ENCODE measurements at places on chromosomes 5 and 9.

GRCh38 chr9:136086213-136086881, 8.7 kb downstream of the NACC2 start:
- no peak for DNase-seq

- DNase-seq, result no peak
Observed at GRCh38 chr5:143877196-143877595, 65.2 kb downstream of the HMHB1 start.

DNA sequence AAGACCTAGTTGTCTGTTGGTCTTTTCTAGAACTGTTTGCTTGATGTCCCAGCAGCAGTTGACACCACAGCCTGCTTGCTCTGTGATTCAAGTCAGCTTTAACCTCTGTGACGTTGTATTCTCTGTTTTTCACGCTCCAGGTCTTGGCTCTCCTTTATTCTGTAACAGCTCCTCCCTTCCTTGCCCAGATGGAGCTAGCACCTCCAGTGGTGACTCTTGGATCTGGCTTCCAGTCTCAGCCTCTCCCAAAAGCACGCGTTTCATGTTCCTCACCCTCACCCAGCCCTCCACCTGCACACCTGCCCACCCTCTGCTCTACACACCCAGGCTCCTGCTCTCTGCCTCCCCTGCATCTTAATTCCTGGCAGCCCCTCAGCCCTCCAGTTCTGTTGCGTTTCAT, 50.6 kb downstream of the DMRT1 start:
- DNase-seq, result no peak

- no peak for DNase-seq
Observed at GRCh38 chr9:114327749-114328148, 1.9 kb upstream of the ORM2 start.

DNA sequence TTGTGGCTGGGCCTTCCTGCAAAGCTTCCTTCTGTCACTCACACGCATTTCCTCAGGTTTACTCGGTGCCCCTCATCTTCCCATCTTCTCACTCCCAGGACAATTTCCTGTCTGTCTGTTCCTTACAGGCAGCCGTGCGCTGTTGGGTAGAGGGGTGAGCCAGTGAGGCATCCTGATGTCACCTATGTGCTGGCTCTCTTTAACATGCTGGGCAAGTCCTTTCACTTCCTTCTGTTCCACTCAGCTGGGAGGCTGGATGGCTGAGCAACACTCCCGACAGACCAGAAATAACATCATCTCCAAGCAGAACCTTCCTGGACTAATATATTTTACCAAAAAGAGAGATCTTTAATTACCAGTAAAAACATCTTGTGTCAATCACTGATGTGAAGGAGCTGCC, 103.0 kb downstream of the HSD17B3 start:
- DNase-seq, result no peak

DNA sequence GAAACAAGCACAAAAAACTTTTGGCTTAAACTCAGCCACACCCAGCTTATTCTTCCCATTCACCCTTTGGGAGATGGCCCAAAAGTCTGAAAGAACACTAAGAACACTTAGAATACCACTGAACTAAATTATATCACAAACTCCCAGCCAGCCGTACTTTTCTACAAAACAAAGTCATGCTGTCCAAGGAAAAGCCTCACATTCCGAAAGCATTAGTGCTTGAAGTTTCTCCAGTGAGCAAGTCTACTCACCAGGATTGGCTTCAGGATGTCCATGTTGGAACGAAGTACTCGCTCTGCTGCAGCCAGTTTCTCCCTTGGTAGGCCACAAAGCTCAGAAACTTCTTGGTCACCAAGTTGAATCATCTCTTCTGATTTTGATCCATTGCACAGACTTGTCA, 69.7 kb downstream of the ABCA1 start:
- DNase-seq, result no peak

GRCh38 chr5:109987970-109988369, 298.2 kb downstream of the MAN2A1 start:
- DNase-seq, result no peak

- no peak for DNase-seq
Observed at GRCh38 chr5:147234825-147235635, at the start of gene STK32A. Gene STK32A (plus strand): TSS chr5:147235026. CDS start chr5:147239635, 4,609 bp downstream.

- no peak for DNase-seq
Observed at GRCh38 chr9:27784847-27785713, 211.8 kb upstream of the C9orf72 start.

- no peak for DNase-seq
Observed at GRCh38 chr5:1429496-1429895, 15.7 kb downstream of the SLC6A3 start.

GRCh38 chr5:159660401-159660800, 255.9 kb upstream of the ADRA1B start:
- DNase-seq, result no peak

DNA sequence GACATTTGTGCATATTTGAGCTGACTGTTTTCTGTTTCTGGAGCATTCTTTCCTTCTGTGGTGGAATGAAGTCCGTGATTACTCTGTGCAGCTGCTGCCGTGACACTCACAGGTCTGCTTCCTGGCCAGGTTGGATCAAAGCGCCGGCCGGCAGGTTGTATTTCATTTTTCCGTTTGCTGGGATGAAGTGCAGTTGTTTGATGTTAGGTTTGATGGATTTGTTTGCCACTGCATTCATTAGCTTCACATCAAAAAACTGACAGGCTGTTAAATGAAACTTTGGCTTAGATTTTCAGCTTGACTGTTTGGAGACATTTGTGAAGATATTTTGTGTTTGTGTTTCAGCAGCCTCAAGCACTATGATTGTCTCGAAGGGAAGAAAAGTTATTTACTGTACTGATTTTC, 140.1 kb downstream of the KDM4C start:
- DNase-seq, result no peak

GRCh38 chr5:135705141-135705631, 126.4 kb upstream of the CXCL14 start:
- no peak for DNase-seq

DNA sequence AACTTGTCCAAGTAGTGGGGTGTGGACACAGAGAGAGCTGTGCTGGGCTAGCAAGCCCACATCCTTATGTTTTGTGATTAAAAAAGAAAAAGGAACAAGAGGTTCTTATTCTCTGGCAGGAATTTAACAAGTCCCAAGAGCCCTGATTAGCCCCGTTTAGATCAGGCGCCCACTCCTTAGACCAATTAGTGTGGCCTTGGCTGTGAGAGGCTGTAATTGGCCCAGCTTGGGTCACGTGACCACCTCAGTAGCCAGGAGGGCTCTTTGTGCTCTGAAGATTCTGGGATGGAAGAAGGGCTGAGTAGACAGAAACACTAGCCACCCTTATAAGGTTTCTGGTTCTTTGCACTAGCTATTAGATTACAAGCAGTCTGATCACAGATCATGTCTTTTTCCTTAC, 31.1 kb downstream of the GCNT4 start:
- DNase-seq, result no peak

GRCh38 chr5:76388236-76388635, 14.8 kb upstream of the IQGAP2 start:
- DNase-seq, result no peak

- no peak for DNase-seq
Observed at GRCh38 chr9:1117439-1117838, 67.3 kb downstream of the DMRT2 start.

DNA sequence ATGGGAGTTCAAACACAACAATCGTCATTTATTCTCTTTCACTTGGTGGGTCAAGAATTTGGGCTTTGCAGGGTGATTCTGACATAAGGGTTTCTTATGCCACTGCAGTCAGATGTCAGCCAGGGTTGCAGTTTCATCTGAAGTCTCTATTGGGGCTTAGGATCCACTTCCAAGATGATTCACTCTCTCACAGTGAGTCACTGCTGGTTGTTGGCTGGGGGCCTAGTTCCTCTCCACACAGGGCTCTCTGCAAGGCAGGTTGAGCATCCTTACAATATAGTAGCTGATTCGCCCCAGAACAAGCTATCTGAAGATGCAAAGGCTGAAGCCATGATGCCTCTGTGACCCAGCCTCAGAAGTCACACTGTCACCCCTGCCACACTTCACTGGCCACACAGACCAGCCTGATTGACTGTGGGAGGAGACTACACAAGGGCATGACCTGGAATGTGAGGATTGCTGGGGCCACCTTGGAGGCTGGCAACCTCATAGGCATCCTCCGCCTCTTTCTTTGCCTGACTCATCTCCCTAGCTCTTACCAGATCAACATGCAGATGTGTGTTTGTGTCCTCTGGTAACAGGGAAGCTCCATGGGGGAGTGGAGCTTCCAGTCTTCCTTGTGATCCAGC, 4.5 kb upstream of the CARD19 start:
- DNase-seq, result no peak

DNA sequence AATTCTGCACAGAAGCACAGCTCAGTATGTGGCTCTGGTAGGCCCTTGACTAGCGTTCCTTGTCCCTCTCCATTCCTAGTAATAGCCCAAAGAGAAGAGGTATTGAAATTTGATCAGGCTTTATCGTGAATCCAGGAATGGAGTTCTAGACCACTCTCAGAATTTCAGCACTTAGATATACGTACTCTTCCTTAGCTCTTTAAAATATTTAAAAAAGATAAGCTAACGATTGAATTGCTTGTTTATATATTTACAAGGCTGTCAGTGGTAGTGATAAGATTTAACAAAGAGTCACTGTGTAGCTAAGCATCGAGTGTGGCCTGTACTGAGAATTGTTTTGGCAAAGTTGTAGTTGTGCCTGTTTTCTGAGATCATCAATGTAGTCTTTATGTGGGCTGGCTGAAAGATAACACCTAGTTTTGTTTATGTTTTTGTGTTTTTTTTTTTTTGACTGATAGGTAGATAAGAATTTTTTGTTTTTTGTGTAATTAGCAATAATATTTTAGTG, 2.5 kb downstream of the KIAA1958 start:
- DNase-seq, result no peak

DNA sequence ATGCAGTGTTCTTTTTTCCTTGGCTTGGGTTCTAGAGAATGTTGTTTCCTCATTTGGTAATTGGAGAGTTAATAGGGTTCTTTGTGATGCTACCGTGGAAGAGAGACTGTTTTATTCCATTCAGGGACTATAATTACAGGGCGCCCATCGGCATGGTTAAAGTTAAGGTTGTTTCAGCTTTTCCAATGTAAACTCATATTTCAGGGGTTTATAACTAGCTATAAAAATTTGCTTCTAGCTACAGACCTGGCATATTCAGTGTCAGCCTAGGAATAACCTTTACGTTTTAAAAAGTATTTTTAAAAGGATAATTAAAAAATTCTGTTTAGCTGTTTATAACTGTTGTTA, 99.1 kb downstream of the AOPEP start:
- no peak for DNase-seq

- DNase-seq, result no peak
Observed at GRCh38 chr5:122907276-122907675, 61.9 kb downstream of the SNX24 start.

- DNase-seq, result no peak
Observed at GRCh38 chr5:158011422-158011821, 152.5 kb upstream of the CLINT1 start.

GRCh38 chr5:126948011-126948355, 82.4 kb downstream of the MARCHF3 start:
- DNase-seq, result no peak

DNA sequence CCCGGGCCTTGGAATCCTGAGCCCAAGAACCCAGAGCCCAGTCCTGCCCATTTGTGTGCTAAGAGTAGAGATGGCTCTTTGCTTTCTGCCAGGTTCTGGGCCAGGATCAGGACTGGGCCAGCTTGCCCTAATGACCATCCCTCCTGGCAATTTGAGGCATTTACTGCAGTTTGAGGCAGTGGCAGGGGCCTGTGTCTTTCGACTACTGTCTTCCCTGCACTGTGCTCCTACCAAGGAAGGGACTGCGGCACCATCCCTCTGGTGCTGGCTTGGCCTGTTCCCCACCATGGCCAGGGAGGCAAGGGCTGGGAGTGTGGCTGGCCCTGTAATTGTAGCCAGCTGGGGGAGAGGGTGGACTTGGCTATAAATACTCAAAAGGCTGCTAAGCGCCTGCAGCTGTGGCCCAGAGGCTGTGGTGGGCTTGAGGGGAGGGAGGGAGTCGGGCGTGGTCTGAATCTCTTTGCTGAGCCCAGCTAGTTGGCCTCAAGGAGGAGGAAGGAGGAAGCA, 4.6 kb downstream of the ENHO start:
- no peak for DNase-seq

DNA sequence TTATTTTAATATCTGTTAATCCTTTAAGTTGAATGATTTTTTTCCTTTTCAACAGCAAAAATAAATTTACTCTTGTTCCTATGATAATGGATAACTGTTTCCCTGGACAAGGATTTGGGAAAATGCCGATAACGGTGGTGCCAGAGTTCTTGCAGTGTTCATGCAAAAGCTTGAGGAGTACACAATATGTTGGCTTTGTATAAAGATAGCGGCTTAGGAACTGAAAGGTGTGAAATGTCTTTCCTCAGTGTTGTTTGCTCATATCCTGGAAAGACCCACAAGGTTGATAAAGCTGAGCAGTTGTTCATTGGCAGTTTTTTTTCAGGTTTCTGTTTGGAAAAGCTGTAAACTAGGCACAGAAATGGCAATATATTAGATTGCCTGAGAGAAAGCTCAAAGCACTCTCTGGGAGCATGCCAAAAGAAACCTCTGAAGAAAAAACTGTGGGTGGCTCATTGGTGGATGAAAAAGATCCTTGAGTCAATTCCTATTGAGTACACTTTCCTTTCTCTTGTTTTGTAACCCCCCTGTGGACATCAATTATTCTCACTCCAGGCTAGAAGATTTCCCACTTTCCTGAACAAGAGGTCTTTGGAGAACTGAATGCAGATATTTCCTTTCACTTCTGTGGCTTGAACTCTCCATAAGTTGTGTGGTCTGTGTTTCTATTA, 117.2 kb upstream of the RGMB start:
- no peak for DNase-seq

DNA sequence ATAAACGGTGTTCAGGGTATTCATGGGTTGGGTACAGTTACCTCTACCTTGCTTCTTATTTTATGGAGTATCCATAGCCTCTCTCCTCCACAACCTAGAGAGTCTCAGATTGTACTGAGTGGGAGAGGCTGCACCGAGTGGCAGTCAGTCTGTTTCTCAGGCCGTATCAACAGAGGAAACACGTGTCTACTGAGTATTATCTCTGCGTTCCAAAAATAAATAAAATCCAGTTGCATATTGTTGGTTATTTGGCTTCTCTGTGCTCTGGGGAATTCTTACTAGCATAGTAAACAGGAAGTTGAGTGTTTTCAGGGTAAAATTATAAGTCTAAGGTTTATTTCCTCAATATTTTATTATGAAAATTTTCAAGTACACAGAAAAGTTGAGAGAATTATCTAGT, 231.0 kb downstream of the ARHGEF28 start:
- DNase-seq, result no peak

GRCh38 chr5:77232574-77233358, 22.3 kb downstream of the PDE8B start:
- no peak for DNase-seq

DNA sequence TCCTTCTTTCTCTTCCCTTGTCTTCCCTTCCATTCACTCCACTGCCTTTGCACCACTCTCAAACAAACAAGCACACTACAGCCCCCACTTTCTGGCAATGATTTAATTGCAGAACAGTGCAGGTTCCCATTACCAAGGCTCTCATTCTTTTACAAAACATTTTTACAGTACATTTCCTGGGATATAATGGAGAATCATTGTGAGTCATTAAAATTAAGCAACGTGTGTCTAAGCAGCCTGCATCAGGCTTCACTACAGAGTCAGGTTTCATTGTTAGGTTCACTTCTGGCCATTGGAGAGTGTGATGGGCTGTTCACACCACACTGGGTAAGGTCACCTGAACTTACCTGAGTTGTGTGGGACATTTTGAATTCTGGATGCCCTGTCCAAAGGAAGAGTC, 303.5 kb downstream of the TRIM32 start:
- DNase-seq, result no peak

Data from stimulated activated CD8-positive, alpha-beta memory T cell treated with anti-CD3 and anti-CD28 coated beads, Interleukin-15, amount 100 ng/mL, for 4 hours (primary cell).